ENCODE measurements at places on chromosomes 5 and 9. TPM values are rescaled to one million over a fixed set of nuclear protein-coding genes. Genes with fewer than 3 reads are reported as not detected.

Gene CD72
- total RNA-seq = 8.4 TPM

Gene CTXN3
- total RNA-seq = not detected

Gene MTAP
- total RNA-seq = 12.8 TPM

Gene FOXD4L6
- total RNA-seq = not detected

DNA sequence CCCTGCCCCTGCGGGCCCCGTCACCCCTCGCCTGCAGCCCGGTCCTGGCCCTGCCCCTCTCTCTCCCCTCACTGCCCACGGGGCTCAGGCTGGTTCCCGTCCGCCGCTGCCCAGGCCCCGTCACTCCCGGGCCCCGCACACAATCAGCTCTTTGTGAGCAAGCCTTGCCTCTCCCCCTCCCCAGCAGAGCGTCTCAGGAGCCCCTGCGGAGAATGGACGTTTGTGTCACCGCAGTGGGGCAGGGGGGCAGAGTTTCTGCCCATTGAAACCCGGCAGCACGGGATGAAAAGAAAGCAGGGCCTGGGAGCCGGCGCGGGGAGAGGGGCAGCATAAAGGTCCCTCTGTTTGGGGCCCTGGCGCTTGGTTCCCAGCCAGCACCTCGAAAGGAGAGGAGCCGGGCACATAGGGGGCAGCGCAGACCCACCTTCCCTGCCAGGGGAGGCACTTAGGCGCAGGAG is 13.5 kb upstream of the NUP214 start:
- H3K4me3 ChIP-seq = no peak overlapping the region
- H3K36me3 ChIP-seq = no peaks in the 10 kb centered on the region
- no peak for DNase-seq
- H3K4me1 ChIP-seq = no peaks in the 10 kb centered on the region
- H3K27ac ChIP-seq = no peak overlapping the region

DNA sequence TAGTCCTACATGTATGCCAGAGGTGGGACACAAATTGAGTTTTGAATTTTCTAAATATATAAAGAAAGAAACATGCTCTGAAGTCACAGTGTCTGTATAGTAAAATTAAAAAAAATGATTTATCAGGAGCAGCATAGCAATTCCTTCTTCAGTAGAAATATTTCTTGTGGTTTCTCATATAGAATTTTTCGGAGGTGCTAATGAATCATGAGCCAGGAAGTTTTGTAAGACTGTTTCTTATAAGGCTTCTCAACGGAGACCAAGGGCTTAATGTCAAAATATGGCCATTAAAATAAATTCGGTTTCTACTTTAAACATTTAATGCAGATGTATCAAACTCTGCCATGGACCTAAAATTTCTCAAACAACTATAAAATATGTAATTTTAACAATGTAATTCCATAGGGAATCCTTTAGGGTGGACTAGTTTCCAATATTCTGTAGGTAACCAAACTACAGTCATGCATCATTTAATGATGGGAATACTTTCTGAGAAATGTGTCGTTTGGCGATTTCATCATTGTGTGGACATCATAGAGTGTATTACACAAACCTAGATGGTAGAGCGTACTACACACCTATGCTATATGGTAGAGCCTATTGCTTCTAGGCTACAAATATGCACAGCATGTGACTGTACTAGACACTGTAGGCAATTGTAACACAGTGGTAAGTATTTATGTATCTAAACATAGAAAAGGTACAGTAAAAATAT is 66.3 kb downstream of the ANKRD55 start:
- no peaks in the 10 kb centered on the region for H3K36me3 ChIP-seq
- no peaks in the 10 kb centered on the region for H3K4me1 ChIP-seq
- H3K4me3 ChIP-seq = no peak overlapping the region
- no peak overlapping the region for H3K27ac ChIP-seq
- no peak for DNase-seq
